ENCODE measurements at places on chromosomes 16 and 17. TPM values are rescaled to one million over a fixed set of nuclear protein-coding genes. Genes with fewer than 3 reads are reported as not detected.

Gene TBC1D3D
- not detected for total RNA-seq

Gene TP53TG3C
- not detected for total RNA-seq

Gene SPATA32
- total RNA-seq, result not detected

Gene MTSS2
- 11.6 TPM for total RNA-seq

Gene GDPD3
- 0.78 TPM for total RNA-seq

Gene CHRNE
- total RNA-seq, result 0.30 TPM

Gene KRT9
- not detected for total RNA-seq

Gene TSPAN10
- total RNA-seq, result 2.1 TPM

Gene HOXB3
- 5.6 TPM for total RNA-seq

Gene TEX14
- 0.05 TPM for total RNA-seq

Gene NPIPA3
- total RNA-seq, result 0.59 TPM

Gene NME2
- 450 TPM for total RNA-seq

Gene ROGDI
- total RNA-seq, result 28.5 TPM

Gene TMEM114
- total RNA-seq, result not detected

Gene CIITA
- not detected for total RNA-seq

Gene WNT9B
- not detected for total RNA-seq

Gene PIMREG
- 13.7 TPM for total RNA-seq

Gene IGF2BP1
- 28.5 TPM for total RNA-seq

Gene KRT25
- total RNA-seq, result not detected

Gene SLC47A1
- total RNA-seq, result not detected

Data from smooth muscle cell of the umbilical artery (primary cell).